Lung (tissue), 17 donors: ENCODE measurements at places on chromosomes 1 and 21.
A peak's percentile ranks its signal among the peaks of the same experiment; 100 is the strongest.

GRCh38 chr1:191592039-191592438, 566.2 kb upstream of the RGS18 start:
- DNase-seq = no peak

DNA sequence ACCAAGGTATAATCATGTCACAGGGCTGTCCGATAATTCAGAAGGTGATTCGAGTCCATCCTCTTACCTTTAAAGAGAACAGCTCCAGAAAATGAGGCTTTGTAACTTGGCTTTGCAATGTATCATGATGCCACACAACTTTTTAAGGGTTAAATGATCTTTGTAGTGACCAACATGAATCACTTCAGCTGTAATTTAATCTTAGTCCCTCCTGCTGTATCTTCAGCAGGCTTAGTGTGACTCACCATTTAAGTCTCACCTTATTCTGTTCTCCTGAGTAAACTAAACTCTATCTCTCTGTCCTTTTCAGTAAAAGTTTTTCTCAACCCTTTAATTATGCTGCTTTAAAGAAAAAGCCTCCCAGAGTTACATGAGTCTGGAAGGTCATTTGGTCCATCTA, 1.9 kb upstream of the HIVEP3 start:
- DNase-seq = no peak

DNA sequence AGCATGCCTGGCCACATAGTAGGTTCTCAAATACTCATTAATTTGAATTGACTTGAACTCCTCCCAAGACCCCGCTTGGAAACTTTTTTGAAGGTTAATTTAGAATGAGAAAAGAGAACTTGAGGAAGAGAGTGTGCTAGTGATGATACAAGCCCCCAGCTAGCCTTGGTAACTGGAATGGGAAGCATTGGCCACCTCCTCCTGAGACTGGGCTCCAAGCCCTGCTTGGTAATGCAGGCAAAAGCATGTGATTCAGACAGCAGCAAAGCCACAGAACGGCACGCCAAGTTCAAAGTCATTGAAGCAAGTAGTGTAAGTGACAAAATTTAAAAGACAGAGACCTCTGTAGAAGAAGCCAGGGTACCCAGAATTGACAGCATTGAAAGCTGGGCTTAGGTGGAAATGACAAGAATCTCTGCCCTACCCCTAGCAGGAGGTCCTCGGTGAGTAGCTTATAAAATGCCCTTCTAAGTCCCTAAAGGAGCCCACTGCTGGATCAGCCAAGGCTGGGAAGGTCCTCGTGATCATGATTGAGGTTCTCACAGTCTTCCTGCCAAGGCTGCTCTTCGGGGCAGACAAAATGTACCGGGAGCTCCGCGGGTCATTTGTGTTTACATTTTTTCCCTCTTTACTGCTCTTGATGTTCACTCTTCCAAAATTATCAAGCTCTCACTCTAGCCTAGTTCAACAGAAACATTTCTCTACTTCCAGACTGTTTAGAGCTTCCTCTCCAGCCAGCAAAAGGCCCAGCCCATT, 99.4 kb downstream of the TSEN15 start:
- no peak for DNase-seq

GRCh38 chr1:38039331-38040088, 7.1 kb downstream of the POU3F1 start:
- no peak for DNase-seq

DNA sequence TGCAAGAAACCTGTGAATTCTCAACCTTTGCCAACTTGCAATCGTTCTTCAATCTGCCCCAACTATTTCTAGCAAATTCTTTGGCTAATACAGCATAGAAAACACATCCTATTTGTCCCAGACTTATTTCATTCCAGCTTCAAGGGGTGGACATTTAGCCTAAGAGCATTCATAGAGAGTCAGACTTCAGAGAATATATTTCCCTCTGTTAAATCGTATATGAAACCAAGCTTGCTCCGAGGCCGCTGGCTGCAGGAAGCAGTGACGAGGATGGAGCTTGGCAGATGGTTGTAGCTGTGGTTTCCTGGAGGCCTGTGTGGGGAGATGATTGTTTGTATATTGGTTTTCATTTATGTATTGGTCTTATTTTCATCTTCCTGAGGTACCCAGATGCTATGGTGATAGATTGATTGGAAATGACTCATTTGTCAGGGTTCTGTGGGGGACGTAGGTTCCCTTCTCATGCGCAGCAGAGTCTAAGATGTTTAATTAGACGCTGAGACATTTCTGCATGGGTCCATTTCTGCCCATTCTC, 26.1 kb downstream of the MAN1C1 start:
- DNase-seq = peak; percentile 73

- DNase-seq = no peak
Observed at GRCh38 chr1:115837341-115837739, 3.6 kb downstream of the NHLH2 start.

- no peak for DNase-seq
Observed at GRCh38 chr1:30759718-30760281, 2.2 kb upstream of the LAPTM5 start.

DNA sequence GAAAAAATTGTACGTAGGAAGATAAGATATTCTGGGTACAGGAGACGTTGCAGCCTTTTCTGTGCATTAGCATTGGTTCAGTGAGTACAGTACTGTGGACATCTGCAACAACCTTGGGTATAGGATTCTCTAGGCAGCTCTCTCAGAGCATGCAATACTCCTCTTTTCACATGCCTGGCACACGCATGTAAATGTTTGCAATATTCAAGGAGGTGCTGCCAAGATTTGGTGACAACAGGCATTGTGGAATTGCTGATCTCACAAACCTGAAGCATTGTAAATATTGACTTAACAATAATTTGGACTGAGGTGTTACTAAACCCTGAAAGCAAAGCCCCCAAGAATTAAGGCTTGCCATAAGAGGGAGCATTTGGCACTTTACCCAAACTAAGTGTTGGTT, 126.8 kb downstream of the GRIK1 start:
- DNase-seq = no peak

- DNase-seq = no peak
Observed at GRCh38 chr1:218494449-218494852, 149.3 kb downstream of the TGFB2 start.

DNA sequence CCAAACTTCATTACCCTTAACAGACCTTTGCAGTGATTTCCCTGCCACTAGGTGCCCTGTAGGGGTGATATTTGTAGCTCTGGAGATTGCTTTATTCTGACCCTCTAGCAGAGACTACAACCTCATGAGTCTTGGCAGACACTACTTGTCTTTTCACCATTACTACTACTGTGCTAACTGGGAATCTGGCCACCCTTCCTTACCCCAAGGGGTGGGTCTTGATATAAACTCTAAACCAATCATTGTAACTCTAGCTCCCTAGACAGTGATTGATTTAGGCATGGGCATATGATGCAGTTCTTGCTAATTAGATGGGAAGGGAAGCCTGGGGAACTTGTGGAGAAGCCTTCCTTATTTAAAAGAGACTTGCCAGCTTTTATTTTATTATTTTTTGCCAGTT, 3.9 kb downstream of the KPNA6 start:
- DNase-seq = no peak

DNA sequence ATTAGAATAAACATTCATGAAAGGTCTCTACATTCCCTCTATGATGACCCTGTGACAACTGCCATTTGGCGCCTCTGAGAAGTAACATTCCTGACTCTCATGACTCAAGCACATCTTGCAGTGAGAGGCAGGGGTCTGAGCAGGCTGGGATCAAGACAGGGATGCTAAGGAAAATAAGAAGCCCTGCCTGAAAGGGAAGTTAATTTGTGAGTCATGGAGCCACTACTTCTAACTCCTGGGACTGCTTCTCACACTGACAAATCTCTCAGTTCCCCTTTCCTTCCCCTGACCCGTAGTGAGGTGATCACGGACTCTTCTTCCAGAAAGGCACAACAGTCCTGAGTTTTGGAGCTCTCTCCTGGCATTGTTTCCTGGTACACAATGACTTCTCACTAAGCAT, 231.9 kb downstream of the TNR start:
- DNase-seq = no peak

GRCh38 chr1:19764848-19765247, 34.9 kb downstream of the TMCO4 start:
- DNase-seq = no peak

GRCh38 chr1:79355090-79355489, 348.6 kb upstream of the ADGRL4 start:
- no peak for DNase-seq

DNA sequence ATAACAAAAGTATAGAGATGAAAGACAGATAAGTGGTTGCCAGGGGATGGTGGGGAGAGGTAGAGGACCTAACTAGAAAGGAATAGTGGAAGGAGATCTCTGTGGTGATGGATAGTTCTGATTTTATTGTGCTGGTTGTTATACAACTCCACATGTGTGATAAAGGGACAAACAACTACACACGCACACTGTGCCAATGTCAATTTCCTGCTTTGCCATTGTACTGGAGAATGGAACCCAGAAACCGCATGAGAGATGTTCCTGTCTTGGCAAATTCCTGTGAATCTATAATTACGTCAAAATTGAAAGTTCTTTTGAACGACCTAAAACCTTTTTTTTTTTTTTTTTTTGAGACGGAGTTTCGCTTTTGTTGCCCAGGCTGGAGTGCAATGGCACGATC, 11.0 kb downstream of the TNFRSF9 start:
- no peak for DNase-seq

DNA sequence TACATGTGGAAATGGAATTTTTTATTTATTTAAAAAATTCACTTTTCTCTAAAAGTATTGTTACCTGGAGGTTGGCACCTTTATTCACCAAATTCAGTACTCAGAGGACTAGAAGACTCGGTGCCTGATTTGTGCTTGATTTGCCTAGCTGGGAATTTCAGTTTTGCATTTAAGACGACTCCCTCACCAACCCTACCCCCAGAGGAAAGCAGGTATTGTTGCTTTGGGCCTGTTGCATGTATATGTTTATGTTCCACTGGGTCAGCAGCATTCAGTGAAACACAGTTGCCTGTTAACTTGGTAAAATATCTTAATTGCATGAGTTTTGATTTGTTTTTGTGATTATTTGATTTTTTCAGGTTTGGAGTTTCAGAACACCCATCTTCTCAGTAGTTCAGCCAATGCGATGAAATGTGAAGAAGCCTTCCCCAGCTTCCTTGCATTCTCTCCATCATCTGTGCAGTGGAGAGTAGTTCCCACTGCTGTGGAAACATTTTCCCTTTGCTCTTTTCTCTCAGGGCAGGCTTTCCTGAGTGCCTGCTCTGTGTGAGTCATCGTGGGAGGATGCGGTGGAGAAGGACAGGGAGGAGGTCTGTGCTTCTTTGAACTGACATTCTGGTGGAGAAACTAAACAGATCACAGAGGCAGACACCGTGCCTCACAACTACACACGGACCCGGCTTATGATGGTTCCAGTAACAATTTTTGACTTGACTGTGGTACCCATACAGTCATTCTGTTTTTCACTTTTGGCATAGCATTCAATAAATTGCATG, 6.4 kb downstream of the ADARB1 start:
- DNase-seq = no peak

DNA sequence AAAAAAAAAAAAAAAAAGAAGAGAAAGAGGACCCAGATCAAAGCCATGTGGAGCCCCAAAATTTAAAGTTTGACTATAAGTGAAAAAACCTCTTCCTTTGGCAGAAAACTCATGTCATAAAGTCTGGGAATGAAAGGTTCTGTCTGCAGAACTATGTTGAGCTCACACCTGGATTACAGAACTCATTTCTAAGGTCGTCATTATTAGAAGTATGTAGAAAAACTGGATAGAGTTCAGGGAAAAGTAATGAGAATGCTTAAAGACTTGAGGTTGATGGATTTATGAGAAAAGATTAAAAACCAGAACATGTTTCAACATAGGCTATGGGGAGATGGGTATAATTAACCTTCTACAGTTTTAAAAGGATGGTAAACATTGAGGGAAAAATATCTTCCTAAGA, 90.7 kb upstream of the COL11A1 start:
- no peak for DNase-seq

DNA sequence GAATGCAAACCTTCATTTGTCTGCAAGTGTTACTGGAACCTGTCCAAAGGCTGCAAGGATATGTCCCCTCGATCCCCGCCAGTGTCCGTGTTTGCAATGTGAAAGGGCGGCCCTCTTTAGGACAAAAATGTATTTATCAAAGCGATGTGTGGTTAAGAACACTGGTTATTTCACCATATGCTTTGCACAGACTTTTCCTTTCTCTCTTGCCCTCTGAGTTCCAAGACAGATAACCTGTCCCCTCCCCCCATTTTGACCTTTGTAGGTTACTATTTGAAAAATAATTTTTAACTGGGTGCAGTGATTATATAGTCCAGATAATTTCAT, 1.8 kb downstream of the CHRM3 start:
- DNase-seq = no peak

- no peak for DNase-seq
Observed at GRCh38 chr1:153253693-153254092, 5.8 kb upstream of the LORICRIN start.

DNA sequence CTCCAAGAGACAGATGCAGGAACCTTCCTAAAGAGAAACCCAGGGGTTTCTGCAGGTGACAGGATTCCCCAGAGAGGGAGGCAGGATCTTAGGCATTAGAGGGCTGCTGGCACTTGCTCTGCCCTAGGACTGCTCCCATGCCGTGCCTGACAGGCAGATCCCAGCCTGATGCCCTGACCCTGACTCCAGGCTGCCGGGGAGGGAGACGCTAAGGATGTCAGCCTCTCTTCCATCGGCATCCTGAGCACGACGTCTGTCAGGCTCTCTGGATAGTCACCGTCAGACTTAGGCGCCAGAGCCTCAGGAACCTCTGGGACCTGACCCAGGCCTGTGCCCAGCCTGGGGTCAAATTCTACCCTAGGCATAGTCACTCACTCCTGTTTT, 157.1 kb downstream of the NPHP4 start:
- no peak for DNase-seq

DNA sequence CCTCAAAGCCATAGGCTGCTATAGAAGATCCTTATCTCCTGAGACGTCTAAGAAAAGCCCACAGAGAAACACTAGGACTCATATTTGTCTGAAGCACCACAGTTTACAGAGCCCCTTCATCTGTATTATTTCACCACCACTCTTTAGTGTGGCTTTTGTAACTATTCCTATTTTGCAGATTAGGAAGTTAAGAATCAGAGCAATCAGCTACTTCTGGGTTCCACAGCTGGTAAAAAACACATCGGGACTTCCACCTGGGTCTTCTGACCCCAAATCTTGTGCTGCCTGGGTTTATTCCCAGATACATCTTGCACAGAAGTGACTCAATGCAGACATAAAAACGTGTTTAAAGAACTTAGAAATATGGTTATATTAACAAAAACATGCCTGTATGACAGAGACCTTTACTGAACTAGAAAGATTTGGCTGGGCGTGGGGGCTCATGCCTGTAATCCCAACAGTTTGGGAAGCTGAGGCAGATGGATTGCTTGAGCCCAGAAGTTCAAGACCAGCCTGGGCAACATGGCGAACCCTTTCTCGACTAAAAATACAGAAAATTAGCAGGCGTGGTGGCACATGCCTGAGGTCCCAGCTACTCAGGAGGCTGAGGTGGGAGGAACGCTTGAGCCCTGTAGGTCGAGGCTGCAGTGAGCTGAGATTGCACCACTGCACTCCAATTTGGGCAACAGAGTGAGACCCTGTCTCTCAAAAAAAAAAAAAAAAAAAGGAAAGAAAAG, 40.9 kb downstream of the ELK4 start:
- DNase-seq = no peak

DNA sequence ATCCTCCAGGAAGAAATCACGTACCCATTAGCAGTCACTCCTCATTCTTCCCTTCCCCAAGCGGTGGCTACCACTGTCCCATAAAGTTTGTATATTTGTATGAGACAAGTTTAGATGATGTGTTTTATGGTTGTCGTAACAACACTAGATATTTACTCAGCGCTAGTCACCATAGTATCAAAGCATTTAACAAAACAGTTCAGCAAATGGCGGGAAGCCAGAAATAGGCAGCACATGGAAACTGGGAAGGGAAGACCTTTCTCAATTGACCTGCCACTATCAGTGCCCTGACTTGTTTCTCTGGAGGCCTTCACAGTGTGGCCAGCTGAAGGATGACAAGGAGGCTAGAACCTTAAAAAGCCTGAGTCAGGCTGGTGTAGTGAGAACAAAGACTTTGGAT, 31.1 kb downstream of the CNST start:
- peak; percentile 86 for DNase-seq
